MV-4-11 (cell line): ENCODE measurements at places on chromosomes 6 and 20.
A peak's percentile ranks its signal among the peaks of the same experiment; 100 is the strongest.

GRCh38 chr6:6766230-6766905, 177.8 kb downstream of the LY86 start:
- DNase-seq, result no peak

DNA sequence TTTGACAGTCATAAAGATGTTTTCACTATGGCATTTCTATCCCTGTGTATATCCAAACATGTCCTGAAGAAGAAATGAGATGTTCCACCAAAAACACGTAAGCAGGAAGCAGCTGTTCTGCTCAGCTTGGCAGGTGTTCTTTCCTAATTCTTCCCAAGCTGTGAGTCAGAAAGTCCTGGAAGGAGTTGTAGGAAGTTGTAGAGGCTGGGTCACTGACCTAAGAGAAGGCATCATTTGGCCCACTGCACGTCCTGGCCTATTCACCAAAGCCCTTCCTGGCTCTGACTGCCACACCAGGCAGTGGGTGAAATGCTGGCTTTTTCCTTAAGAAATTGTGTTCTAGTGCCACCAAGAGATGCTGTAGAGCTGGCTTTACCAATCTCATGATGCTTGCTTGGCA, 40.3 kb downstream of the STX11 start:
- DNase-seq, result no peak

- no peak for DNase-seq
Observed at GRCh38 chr6:22328474-22328873, 31.6 kb upstream of the PRL start.

DNA sequence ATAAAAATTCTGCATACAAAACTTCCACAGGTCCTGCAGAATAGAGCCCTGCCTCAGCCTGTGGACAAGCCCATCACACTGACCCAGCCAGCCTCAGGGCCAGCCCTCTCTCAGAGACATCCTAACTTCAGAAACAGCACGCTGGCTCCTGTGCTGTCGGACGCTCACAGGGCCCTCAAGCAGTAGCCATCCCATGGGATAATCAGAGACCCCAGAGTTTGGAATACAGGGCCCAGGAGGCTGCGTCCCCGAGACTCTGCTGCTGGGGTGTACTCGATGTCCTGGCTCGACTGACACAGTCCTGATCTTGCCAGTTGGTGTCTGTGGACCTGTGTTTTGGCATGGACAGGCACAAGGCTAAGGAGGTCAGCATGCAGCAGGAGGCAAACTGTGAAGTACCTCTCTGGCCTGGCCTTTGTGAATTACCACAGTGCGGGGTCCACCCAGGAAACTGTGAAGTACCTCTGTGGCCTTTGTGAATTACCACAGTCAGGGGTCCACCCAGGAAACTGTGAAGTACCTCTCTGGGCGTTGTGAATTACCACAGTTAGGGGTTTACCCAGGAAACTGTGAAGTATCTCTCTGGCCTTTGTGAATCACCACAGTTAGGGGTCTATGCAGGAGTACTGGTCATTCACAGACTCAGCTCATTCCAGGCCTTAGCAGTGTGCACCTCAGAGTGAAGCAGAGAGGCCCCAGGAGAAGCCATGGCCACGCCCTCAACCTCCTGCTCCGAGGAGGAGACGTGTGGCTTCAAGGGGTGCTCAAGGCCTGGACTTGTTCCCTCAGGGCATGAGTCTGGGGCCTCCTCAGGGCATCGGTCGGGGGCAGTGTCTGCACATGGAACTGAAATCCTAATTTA, 212.4 kb downstream of the SYNDIG1 start:
- no peak for DNase-seq

GRCh38 chr6:170063431-170063830, 227.4 kb downstream of the DLL1 start:
- DNase-seq, result no peak

- DNase-seq, result peak; percentile 33
Observed at GRCh38 chr6:113744861-113745260, 112.3 kb upstream of the MARCKS start.

DNA sequence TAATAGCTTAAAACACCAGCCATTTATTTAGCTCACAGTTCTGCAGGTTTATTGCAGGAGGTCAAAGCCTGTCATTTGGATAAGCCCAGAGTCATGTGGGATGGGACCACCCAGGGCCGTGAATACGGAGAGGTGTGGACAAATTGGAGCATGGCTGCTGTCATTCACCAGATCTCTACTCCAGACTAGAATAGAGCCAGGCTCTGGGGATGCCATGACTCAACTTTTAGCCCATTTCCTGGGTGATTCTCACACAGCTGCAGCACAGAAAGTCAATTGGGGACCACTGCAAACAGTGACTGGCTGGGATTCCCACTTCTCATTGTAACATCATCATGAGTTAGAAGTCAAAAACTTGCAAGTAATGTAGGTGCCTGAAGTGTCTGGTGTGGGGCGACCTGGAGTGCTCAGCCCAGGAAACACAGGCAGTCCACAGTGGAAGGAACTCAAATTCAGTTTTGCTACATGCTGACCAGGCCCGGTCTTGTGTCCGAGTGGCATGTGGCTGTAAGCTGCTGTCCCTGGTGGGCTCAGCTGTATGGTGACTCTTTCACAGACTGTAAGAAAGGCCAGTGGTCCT, 174.3 kb downstream of the SCP2D1 start:
- no peak for DNase-seq

GRCh38 chr6:106860940-106861339, 113.6 kb downstream of the CD24 start:
- DNase-seq, result no peak

DNA sequence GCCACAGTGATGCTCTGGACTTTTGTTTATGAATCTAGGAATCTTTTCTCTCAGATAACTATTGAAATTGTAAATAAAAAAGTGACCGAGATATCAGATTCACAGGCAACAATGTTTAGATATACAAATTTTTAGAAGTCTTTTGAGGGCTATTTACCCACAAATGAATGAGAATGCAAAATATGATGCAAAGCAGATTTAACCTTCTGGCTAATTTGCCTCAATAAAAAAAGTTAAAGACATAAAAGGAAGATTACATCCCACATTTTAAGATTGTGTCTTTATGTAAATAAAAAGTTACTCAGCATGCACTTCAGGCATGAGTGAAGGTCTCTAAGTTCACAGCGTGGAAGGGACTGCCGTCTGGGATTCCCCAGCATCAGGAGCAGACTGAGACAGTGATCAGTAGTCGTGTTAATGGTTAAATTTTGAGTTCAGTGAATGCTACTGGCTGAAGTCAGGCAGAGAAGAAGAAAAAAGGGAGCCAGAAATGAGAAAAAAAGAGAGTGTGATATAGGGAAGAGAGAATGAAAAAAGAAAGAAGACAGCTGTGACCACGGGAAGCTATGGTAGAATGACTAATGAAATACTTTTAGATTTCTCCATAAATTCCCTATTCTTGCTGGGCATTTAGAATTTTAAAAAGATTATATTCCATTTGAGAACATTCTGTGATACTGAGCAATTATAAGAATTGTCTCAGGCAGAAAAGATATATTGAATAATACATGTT, 93.6 kb downstream of the MYB start:
- peak; percentile 32 for DNase-seq

- peak; percentile 54 for DNase-seq
Observed at GRCh38 chr6:68343901-68344300, 291.2 kb upstream of the ADGRB3 start.

GRCh38 chr6:164942271-164942670, 367.1 kb downstream of the C6orf118 start:
- DNase-seq, result no peak

DNA sequence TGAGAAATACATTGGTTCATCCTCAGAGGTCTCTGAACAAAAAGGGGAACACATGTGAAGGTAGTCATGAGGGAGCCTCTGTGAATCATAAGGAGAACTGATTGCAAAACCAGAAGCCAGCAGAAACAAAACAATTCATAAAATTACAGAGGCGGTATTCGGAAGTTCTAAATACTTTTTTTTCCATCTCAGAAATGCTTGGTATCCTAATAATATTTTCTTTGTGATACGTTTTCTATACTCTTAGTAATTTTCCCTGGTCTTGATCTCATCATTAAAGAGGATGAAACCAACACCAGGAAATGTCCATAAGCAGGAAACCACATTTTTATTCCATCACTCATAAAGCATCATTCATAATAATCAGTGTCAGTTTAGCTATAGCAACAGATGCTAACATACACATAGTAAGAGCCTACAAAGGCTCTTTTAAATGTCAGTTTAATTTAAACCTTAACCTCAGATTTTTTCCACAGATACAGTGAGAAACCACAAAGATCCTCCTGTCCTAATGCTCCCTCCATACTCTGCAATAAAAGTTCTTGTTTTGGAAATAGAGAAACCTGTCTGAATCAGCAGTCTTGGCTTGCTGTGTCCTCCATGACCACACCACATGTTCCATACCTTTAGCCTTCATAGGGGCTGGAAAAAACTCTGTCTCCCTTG, 29.2 kb downstream of the SGK1 start:
- peak; percentile 87 for DNase-seq

DNA sequence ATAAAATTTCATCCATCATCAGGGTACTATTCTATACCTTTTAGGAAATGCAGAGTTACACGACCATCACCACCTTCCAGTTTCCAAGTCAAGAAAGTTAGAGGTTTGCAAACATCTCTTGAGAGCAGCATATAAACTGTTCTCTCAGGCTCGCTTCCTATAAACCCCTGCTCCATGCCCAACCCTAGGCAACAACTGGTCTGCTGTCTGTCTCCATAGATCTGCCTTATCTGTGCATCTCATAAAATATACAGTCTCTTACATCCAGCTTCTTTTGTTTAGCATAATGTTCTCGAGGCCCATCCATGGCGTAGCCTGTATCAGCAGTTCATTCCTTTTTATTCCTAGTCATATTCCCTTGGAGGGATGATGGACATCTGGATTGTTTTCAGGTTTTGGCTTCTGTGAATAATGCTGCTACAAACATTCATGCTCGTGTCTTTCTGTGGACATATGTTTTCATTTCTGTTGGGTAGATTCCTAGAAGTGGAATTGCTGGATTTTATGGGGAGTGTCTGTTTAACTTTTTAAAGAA, 6.1 kb downstream of the PTPRT start:
- no peak for DNase-seq

GRCh38 chr20:38248133-38248532, 12.4 kb downstream of the KIAA1755 start:
- no peak for DNase-seq

GRCh38 chr20:4192378-4193068, 177.2 kb upstream of the RNF24 start:
- DNase-seq, result peak; percentile 68

DNA sequence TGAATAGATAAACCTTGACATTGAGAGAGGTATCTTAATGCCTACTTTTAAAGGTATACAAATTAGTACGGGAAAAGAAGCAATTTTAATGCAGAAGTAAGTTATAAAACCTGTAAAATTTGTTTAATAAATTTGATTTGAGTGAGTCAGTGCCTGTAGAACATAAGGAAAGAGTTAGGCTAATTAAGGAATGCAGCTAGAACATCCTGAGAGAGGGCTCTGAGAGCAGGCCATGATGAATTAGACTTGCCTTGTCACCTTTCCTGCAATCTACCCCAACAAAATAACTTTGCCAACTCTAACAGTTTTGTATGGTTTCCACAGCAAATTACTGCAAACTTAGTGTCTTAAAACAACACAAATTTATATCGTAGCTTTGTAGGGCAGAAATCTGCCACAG, 700.8 kb downstream of the RFPL4B start:
- no peak for DNase-seq

- peak; percentile 40 for DNase-seq
Observed at GRCh38 chr20:31595654-31596411, 9.3 kb upstream of the ID1 start.

- DNase-seq, result no peak
Observed at GRCh38 chr6:3984494-3984893, 94.4 kb downstream of the FAM217A start.

DNA sequence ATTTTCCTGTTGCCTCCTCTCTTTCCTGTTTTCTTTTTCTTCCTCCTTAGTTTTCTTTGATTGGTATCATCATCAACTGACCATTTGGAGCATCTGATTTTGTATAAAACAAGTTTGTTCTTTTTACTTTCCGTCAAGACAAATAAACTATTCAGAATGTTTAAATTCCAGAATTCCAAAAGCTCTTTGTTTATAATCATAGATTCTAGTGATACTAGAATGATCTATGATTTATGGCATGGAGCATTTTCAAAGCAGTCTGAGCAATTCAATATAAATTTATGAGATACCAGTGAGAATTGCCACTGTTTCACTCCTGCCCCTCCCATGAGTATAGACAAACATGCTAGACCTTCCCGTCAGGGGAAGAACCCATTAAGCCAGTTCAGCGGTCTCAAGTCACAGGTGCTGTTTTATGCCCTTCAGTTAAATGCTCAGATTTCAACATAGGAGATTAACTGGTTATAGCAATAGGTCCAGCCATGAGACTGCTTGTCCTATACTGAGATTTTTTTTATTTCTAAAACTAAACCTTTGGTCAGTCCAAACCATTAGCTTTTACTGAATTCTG, 60.7 kb downstream of the GRIK2 start:
- no peak for DNase-seq

DNA sequence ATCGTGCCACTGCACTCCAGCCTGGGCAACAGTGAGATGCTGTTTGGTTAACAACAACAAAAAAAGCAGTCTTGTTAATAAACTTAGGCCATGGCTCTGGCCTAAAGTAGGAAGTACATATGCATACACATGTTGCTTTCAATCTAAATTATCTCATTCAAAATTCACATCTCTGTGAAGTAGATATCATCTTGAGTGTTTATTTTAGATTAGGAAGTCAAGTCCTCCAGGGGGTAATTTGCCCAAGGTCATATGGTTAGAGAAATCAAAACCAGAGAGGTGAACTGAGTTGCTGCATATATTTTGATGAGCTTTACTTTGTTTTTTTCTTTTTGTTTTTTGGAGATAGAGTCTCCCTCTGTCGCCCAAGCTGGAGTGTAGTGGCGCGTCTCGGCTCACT, 52.8 kb downstream of the B4GALT5 start:
- no peak for DNase-seq

DNA sequence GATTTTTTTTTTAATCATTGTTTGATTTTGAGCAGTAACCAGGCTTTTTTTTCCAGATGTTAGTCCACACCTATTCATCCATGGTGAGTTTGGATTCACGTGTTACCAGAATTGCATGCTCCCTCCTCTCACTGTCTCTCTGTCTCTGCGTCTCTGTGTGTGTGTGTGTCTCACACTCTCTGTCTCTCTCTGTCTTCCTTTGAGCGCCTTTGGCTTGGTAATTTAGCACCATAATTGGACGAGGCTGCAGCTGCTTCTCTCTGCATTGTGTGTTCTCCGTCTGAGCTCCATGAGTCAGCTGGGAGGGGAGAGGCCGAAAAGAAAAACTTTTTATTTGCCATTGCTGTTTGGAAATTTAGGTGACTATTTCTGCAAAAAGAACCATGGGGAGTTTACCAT, 3.4 kb downstream of the TFAP2B start:
- no peak for DNase-seq

- DNase-seq, result peak; percentile 98
Observed at GRCh38 chr20:11716239-11716944, 201.3 kb upstream of the BTBD3 start.

- no peak for DNase-seq
Observed at GRCh38 chr6:111812060-111813038, 60.9 kb downstream of the FYN start.
